Right lung (tissue), 10 donors: ENCODE measurements at places on chromosomes 13 and 19. TPM values are rescaled to one million over a fixed set of nuclear protein-coding genes. Genes with fewer than 3 reads are reported as not detected.

The OLFM4 gene
- polyA plus RNA-seq: 0.08 TPM

The CCDC70 gene
- not detected for polyA plus RNA-seq

The ONECUT3 gene
- 0.05 TPM for polyA plus RNA-seq

The BLOC1S3 gene
- 11.5 TPM for polyA plus RNA-seq

The CYP4F8 gene
- polyA plus RNA-seq: 0.04 TPM

The CELF5 gene
- 2.9 TPM for polyA plus RNA-seq

The RNF17 gene
- polyA plus RNA-seq: 0.12 TPM

The ZNF836 gene
- 20.3 TPM for polyA plus RNA-seq

The SRRM5 gene
- 1.7 TPM for polyA plus RNA-seq

The ATP4B gene
- polyA plus RNA-seq: 0.55 TPM

The FCGBP gene
- polyA plus RNA-seq: 5.6 TPM

The PGLYRP1 gene
- 0.48 TPM for polyA plus RNA-seq

The CEACAM4 gene
- 0.16 TPM for polyA plus RNA-seq

The ZNF763 gene
- polyA plus RNA-seq: 9.9 TPM

The NALCN gene
- 0.95 TPM for polyA plus RNA-seq

The FUT1 gene
- polyA plus RNA-seq: 5.8 TPM

The CYP2A6 gene
- 0.31 TPM for polyA plus RNA-seq

The KISS1R gene
- polyA plus RNA-seq: not detected

The PAK4 gene
- 32.3 TPM for polyA plus RNA-seq

The MYO16 gene
- polyA plus RNA-seq: 1.5 TPM

The FFAR2 gene
- 0.49 TPM for polyA plus RNA-seq

The GIPR gene
- 2.8 TPM for polyA plus RNA-seq

The PRMT1 gene
- polyA plus RNA-seq: 299 TPM

The FAM83E gene
- 3.7 TPM for polyA plus RNA-seq

The ZFR2 gene
- 0.28 TPM for polyA plus RNA-seq

The SLITRK1 gene
- polyA plus RNA-seq: 0.04 TPM

The SLITRK5 gene
- 2.9 TPM for polyA plus RNA-seq

The FPR3 gene
- polyA plus RNA-seq: 1.8 TPM

The ZNF541 gene
- 0.14 TPM for polyA plus RNA-seq

The IRF2BP1 gene
- polyA plus RNA-seq: 13.5 TPM

The ICAM4 gene
- polyA plus RNA-seq: 11.9 TPM

The DKKL1 gene
- polyA plus RNA-seq: 3.6 TPM

The IGFL2 gene
- 0.58 TPM for polyA plus RNA-seq

The APOE gene
- polyA plus RNA-seq: 33.2 TPM

The LRRC8E gene
- polyA plus RNA-seq: 5.0 TPM

The RFPL4AL1 gene
- not detected for polyA plus RNA-seq

The SPACA4 gene
- polyA plus RNA-seq: 0.11 TPM

The IGSF23 gene
- not detected for polyA plus RNA-seq

The ZNF878 gene
- polyA plus RNA-seq: 1.6 TPM

The NANOS3 gene
- 2.5 TPM for polyA plus RNA-seq

The SCN1B gene
- 0.69 TPM for polyA plus RNA-seq

The NOP53 gene
- polyA plus RNA-seq: 541 TPM

The VMAC gene
- polyA plus RNA-seq: 9.6 TPM

The ZNF880 gene
- 30.8 TPM for polyA plus RNA-seq

The LMTK3 gene
- polyA plus RNA-seq: 3.3 TPM

The ACER1 gene
- polyA plus RNA-seq: not detected

The LIN7B gene
- 14.5 TPM for polyA plus RNA-seq

The ZNF90 gene
- 33.5 TPM for polyA plus RNA-seq

The GPX4 gene
- polyA plus RNA-seq: 288 TPM

The NAXD gene
- polyA plus RNA-seq: 34.3 TPM

The ZNF560 gene
- 0.26 TPM for polyA plus RNA-seq

The GPR4 gene
- 2.5 TPM for polyA plus RNA-seq

The SERTAD3 gene
- polyA plus RNA-seq: 39.5 TPM

The SIGLEC14 gene
- polyA plus RNA-seq: 3.0 TPM

The PGLYRP2 gene
- polyA plus RNA-seq: not detected

The MBD3L2 gene
- not detected for polyA plus RNA-seq
